Left hindlimb (tissue), 1 donor: ENCODE measurements at places on chromosomes 5 and 9.

- DNase-seq = no peak
Observed at GRCh38 chr5:10876006-10876744, 115.1 kb upstream of the DAP start.

GRCh38 chr5:64497386-64497785, 8.4 kb upstream of the RGS7BP start:
- DNase-seq = no peak

DNA sequence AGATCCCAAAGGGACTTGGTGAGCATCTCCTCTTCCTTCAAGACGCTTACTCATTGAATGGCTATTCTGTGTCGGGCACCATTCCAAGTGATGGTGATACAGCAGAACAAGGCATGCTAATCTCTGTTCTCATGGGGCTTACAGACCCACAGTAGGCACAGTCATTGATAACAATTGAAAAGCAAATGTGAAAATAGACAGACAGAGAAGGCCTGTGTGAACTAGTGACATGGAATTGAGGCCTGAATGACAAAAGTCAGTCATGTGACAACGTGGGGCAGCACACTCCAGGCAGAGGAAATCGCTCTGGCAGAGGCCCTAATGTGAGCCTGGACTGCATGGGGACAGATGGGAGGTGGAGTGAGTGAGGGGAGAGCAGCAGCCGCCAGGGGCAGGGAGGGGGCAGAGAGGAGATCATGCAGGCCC, 70.7 kb upstream of the CPLX2 start:
- no peak for DNase-seq

DNA sequence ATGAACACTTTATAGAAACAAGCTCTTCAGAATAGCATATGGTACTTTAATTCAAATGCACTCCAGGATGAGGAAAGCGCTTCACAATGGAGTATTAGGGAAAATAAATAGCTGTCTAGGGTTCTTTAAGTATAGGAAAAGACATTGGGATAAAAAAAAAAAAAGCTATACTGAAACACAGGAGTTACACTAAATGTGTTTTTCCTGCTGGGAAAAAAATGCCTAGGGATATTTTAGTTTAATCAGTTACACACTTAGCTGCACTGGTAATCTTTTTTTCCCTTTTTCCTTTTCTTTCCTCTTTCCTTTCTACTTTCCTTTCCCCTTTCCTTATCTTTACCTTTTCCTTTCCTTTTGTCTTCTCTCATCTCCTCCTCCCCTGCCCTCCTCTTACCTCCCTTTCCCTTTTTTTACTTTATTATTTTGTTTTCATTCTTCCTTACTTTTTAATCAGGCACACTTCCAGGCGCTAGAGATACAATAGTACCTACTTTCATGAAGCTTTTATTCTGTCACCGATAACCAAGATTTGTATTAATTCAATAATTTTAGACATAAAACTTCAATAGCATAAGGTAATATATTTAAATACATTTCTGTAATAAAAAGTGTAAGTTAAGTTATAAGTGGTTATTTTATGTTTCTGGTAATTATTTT, 758.7 kb downstream of the CDH18 start:
- DNase-seq = no peak

GRCh38 chr5:176822041-176822792, 11.9 kb downstream of the UNC5A start:
- DNase-seq = no peak

DNA sequence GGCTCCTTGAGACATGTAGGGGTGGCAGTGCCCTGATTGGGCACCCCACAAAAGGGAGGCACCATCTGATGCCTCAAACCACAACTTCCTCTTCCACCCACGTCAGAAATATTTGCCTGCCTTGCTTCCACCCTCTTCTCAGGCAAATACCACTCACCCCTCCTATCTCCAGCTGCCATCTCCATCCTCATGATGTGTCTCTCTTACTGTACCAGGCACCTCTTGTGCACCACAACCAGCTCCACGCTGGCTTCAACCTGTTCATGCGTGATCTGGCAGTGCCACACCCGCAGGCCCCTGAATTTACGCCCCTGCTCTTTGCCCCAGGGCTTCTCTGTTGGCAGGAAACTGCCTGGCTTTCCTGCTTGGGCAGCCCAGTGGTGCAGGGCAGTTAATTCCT, 87.8 kb upstream of the HSPA9 start:
- no peak for DNase-seq

GRCh38 chr9:134032456-134033222, 7.4 kb downstream of the BRD3OS start:
- no peak for DNase-seq

GRCh38 chr5:139137697-139138096, 60.5 kb downstream of the SIL1 start:
- no peak for DNase-seq
